ENCODE measurements at places on chromosomes 2 and 18.

DNA sequence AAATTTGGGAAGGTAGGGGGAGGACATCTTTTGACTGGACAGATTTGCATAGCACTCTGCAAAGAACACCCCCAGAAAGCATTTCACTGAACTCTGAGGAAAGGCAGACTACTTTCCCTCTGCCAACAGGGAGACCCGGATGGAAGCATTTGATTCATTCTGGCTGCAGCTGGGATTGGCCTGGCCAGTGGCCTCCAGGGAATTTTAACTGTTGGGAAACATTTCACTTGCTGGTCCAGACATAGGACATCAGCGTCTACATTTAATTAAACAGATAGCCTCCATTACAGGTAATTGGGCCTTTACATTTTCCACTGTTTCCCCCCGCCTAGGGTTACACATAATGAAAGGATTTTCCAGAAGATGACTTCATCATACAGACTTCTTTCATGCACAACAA lies 92.8 kb downstream of the MARCHF4 start:
- DNase-seq, result peak; percentile 83

DNA sequence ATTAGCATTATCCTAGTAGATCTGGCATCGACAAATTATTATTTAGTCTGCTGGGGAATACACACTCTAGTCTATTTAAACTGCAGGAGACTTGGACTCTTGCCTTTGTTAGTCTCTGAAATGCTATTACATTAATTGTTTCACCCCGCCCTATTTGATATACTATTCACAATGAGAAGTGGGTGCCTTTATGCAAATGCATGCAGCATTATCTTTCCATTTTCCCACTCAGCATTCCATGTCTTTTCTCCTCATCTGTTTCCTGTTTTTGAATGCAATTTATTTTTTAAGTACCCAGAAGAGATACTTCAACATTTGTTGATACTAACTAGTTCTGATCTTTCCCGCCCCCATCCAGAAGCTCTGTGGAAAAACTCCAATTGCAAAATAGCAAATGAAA lies 395.3 kb upstream of the NXPH2 start:
- no peak for DNase-seq

- no peak for DNase-seq
These were observed 6.8 kb upstream of the EFHD1 start for GRCh38 chr2:232626584-232626983.

DNA sequence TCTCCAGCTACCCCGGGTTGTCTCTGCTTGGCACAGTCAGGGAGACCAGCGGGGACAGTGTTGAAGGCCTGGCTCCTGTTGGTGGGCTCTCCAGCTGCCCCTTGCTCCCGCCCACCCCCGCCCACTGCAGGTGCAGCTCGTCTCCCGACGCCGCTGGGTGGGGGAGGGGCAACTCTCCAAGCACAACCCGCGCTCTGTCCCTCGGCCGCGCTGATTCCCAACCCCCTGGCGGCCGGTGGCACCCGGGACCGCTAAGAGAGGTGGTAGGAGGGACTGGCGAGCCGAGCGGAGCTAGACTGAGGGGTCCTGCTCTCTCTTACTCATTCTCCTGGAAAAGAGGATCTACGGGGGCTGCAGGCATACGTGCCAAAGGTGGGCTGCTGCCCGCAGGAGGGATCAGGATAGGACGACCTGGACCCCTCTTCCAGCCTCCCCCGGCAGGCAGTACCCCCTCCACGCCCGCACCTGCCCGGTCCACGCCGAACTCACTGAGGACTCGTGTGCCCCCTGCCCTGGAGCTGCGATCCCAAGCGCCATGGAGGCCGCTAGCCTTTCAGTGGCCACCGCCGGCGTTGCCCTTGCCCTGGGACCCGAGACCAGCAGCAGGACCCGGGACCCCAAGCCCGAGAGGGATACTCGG lies 44.5 kb downstream of the DDX18 start:
- peak; percentile 20 for DNase-seq

- DNase-seq, result no peak
These were observed 32.3 kb downstream of the ITSN2 start for GRCh38 chr2:24328010-24328409.

Data from GM23248 (cell line).